G401 (cell line): ENCODE measurements at places on chromosomes 16 and 17.

DNA sequence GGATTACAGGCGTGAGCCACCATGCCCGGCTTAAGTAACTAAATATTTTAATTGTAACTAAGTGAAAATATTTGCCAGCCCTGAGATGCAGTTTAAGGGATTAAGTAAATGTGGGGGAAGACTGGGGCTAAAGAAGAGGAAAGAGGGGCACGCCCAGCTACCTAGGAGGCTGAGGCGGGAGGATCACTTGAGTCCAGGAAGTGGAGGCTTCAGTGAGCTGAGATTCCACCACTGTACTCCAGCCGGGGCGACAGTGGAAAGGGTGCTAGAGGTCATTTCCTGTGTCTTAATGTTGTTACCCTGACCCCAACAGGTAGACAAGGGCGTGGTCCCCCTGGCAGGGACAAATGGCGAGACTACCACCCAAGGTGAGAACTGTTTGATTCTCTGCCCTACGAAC is 2.8 kb downstream of the ALDOA start:
- DNase-seq: no peak

DNA sequence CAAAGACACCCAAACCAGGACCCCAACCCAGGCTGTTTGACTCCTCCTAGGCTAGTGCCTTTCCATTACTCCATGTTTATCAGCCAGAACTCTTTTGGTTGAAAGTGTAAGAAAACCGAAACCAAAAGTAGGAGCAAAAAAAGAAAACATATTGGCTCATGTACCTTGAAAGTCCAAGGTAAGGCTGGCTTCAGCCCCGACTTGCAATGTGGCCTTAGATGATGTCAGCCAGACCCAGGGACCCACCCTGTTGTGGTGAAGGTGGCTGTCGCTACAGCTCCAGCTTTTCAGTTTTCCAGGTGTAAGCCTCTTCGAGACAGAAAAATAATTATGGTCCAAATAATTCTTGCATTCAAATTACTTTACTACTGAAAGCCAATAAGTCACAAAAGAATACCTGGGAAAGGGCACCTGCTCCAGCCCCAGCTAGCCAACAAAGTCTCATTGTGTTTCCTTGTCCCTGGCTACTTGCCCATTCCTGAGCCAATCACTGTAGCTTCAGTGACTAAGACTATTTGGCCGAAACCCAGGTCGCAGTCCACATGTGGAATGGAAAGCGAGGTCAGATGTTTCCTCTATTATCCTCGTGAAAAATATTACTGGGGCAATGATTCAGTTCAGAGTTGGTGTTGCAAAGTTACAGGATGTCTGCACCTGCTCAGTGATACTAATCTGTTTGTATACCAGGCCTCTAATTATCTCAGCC is 20.7 kb downstream of the DNAH9 start:
- DNase-seq: no peak

DNA sequence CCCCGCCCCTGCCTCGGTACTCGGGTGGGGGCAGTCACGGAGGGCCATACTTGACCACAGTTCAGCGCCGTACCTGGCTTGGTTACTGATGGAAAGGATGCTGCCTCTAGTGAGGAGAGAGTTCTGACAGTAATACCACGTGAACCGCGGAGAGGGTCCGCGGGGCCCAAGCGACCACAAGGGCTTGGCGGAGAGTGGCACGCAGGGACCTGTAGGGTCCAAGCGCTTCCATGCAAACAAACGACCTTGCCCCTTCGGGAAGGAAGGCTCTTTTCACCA is 9.2 kb downstream of the KDM6B start:
- no peak for DNase-seq

DNA sequence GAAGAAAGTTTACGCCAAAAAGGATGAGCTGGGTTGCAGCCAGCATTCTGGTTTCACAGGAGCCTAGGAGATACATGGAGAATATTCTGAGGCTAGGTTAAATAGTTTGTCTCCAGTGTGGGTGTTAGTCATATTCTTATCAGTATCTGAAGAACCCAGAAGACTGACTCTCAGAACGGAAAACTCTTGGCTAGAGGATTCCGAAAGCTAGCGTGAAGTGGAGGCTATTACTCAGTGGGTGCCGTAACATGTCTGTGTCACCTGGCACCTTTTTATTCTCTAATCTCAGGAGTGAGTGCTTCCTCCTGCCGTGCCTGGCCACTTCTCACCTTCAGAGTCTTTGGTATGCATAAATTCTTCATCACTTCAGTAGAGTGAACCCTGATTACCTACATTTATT is 199.5 kb downstream of the WWOX start:
- DNase-seq: no peak

DNA sequence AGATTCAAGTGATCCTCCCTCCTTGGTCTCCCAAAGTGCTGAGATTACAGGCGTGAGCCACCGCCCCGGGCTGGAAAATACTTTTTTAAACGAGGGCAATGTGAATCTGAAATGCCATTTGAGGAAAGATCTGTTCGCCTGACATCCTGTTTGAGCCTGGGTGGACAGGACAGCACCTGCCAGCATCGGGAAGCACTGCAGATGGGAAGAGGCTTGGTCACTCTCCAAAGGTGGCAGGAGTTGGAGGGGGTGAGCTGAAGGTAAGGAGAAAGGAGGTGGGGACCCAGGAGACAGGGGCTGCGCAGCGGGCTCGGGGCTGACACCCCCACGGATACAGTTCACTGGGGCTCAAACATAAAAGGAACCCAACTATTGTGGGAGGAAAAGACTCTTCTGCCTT is 3.9 kb upstream of the BIRC5 start:
- DNase-seq: peak; percentile 80

DNA sequence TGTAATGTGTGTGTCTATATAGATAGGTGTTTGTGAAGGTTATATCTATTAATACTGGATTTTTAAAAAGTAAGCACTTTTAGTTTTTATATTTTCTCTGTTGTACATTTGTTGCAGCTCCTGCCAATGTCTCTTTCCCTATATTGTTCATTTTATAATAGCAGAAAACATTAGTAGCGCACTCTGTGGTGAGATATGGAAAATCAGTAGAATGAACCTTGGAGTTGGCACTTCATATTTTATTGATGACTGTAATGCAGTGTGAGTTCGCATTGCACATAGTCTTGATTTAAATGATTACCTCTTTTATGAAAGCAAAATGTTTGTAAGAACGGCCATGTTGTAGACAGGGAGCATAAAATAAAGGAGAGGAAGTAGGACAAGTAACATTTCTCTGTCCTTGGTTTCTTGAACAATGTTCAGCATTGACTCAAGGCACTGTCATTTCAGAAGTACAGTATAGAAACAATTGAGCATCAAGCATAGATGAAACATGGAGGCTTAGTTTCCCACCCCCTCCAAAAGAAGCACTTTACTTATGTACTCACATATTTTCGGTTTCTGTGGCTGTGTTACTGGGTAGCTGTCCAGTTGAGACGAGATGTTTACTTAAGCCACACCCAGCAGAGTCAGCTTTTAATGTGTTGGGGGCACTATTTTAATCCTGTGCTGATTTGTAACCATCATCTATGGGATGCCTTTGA is 74.0 kb downstream of the TANC2 start:
- no peak for DNase-seq

DNA sequence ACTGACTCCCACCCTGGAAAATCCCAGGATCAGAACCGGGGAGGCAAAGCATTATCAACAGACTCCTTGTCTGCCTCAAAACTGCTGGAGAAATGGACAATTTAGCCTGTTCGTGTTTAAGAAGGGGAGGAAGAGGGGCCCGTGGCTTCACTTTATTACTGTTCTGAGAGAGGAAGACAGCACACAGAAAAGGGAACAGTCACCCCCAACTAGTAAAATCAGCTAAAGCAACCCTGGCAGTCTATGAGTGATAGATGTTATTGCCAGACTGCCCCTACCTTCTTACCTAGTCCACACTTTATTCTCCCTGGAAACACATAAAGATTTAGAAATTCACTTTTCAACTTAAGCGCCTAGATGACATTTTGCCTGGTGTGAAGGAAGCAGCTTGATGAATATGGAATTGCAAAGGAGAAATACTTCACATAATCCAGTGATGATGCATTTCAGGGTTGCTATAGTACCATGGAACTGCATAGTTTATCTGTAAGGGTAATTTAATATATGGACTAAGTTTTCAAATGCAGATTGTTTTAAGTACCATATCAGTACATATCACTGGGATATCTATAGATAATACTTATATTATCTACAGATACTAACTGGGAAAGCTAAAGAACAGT is 36.9 kb upstream of the TRAP1 start:
- DNase-seq: no peak

GRCh38 chr17:20120836-20121235 is 111.7 kb downstream of the SPECC1 start:
- peak; percentile 99 for DNase-seq
